ENCODE measurements at places on chromosomes 1 and 21.

DNA sequence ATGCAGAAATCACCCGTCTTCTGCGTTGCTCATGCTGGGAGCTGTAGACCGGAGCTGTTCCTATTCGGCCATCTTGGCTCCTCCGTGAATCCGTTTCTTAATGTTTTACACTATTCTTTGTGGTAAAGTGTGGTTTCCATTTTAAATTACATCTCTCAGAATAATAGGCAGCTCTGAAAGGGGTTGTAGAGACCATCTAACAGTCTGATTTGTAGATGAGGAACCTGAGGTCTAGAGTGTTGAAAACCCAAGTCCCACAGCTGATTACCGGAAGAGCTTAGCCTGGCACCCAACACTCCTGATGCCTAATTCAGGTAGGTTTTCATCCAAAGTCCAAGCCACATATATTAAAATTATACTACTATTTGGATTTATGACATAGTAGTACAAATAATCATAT is 144.0 kb downstream of the LEPR start:
- DNase-seq: no peak

GRCh38 chr1:33126411-33127000 is 45.6 kb downstream of the AZIN2 start:
- DNase-seq: no peak

DNA sequence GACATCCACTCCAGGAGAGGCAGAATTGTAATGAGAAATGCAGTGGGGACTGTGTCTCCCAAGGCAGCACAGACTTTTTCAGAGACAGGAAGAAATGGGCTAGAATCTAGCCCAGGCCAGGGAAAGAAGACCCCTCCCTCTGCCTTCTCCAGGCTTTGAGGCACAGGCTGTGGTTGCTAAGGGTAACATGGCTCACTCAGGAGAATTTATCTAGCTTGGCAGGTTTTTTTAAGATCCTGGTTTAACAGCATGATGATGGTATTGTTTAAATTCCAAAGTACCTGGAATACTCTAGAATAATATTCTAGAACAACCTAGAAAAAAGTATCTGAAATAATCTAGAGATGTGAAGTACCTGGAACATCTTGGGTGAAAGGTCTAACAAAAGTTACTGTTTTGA is 125.6 kb downstream of the URB2 start:
- no peak for DNase-seq

DNA sequence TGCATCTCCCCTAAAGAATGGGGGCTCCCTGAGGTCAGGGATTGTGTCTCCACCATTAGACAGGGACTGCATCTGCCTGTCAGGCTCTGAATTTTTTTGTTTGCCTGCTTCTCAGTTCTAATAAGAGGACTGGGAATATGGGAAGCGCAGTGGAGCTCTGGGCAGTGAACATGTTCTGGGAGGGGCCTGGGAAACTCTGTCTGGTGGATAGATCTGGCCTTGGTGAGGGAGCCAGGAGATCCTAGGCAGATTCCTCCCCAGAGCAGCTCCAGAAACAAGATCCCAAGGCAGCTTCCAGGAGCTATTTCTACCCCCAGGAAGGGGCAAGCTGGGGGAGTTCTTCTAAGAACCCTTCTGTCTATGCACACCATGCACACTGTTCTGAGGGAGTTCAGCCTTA is 12.6 kb upstream of the MYOG start:
- DNase-seq: no peak

DNA sequence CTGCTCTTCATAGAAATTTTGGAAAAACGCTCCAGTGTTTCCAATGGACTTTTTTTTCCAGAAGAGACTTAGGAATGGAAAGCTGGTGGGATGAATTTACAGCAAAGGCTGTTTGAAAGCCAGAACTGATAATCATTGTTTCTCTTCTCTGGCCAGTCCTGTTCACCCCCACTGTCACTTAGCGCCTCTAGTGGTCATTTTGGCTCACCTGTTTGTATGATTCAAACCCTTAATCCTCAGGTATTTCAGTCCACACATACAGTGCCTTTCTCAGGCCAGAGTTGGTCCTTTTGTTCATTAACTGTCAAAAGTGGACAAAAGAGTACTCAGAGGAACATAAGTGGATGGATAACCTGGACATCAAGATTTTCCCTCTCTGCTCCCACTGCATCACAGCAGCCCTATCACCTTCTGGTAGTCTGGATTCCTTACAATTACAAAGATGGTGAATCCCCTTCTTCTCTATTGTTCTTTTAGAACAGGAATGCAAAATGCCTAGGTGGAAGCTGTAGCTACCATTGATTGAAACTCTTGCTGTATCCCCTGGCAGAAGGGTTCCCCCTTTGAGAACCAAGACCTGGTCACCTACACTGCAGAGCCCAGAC is 177.6 kb upstream of the OLFM3 start:
- DNase-seq: no peak

DNA sequence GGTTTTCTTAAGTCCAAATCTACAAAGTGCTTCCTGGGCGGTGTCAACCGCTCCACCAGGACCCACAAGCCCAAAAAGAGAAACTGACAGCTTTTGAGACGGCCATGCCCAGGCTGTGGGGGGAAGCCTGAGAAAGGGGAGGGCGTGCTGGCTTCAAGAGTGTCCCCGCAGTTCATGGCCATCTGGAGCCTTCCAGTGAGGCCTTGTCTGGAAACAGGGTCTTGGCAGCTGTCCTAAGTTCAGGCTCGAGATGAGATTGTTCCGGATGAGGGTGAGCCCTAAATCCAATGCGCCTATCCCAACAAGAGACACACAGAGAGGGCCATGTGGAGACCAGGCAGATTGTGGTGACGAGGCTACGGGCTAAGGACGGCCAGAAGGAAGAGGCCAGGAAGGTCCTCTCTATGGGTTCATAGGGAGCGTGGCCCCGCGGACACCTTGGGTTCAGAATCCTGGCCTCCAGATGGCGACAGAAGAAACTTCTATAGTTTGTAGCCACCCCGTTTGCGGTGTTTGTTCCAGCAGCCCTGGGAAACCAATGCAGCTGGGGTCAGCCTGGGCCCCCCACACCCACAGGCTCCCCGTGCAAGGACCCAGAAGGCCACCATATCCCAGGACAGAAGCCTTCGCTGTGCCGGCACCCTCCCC is 70.2 kb downstream of the ARHGEF16 start:
- DNase-seq: no peak

DNA sequence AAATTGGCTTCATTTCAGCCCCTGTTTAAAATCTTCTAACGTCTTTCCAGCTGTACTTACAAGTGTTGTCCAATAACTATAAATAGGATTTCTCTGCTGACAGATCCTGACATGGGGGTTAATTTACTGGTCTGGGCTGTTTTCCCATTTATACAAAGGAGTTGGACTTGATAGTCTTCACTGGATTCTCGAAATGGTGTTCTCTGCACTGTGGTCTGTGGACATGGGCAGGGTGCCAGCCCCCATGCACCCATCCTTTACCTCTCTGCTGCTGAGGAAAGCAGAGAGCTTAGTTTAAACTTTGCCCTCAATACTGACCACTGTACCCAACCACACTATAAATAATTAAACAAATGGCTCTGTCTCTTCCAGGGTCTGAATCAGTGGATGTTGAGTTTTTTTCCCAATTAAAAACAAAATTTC is 5.2 kb downstream of the DIO1 start:
- no peak for DNase-seq

DNA sequence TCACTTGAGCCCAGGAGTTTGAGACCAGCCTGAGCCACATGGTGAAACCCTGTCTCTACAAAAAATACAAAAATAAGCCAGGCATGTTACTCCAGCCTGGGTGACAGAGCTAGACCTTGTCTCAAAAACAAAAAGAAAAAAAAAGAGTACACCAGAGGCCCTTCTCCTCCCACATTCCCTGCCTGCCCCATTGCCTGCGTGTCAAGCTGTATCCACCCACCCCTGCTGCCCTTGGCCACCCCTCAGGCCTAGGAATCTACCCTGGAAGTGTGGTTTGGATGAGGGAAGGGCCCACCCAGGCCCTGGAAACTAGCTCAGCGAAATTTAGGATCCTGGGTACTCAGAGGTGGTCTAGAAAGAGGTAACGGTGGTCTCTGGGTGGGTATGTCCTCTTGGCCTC is 25.7 kb upstream of the WASF2 start:
- no peak for DNase-seq

DNA sequence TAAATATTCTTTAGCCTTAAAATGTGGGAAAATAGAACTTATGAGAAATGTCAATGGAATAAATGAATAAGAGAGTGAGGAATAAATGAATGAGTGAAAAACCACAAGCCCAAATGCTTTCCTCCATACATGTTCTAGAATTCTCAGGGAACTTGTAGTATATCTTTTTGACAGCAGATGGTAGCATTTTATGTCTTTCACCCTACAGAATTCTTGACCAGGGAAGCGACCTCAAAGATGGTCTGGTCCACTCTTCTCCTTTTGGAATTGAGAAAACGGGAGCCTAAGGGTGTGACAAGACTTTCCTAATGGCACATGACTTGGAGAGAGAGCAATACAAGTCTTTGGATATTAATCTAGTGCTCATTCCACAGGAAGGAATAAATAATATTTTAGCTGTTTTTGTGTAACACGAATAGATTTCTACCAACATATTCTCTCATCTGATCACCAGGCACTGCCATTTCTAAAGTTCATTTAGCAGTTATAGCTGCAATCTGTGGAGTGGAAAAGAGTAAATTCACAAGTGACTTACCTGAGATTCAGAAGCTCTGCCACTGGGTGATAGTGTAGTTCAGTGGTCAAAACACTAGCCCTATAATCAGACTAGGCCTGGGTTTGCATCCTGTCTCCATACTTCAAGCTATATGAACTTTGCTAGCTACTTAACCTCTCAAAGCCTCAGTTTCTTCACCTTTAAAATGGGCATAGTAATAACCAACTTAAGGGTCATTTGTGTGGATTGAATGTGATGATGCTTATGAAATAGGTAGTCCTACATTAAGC is 15.0 kb upstream of the F5 start:
- DNase-seq: no peak

DNA sequence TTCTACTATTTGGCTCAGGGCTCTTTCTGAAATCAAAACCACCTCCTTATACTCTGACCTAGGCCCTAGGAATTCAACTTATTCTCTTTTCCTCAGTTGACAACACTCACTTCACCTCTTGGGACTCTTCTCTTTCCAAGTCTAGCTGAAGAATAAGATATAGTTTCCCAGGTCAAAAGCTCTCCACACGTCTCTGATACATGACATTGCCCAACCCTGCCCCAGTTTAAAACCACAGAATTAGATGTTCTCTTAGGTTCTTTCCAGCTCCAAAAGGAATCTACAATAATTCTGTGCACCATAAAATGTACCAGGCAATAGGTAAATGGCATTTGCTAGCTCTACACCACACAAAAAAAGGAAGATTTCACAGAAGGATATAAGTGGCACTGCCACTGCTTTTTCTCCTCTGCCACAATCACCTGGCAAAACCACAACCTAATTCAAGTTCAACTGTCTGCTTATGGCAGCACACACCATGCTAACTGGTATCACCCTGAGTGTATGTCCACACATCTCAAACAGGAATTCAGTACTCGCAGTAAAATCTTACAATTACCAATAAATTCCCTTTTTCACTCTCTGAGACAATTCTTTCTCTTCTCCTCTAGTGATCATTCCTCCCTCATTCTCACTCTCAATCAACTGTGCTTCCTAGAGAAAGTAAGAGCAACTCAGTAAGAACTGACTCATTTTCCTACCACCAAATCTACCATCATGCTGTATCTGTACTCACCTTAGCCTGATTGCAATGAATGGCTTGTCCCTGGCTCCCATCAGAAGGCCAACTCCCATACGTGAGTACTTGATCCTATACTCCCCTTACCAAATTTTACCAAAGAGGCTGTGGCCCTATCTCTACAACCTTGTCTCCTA is 27.3 kb downstream of the ZBTB8OS start:
- no peak for DNase-seq

DNA sequence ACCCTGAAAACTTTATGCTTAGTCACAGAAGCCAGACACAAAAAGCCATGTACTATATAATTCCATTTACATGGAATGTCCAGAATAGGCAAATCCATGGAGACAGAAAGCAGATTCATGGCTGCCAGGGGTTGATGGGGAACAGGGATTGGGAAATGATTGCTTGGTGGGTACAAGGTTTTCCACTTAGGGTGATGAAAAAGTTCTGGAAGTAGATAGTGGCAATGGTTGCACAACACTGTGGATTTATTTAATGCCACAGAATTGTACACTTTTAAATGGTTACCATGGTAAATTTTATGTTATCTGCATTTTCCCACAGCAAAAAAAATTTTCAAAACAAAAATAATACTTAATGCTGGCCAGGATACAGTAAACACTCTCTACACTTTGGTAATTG is 40.6 kb downstream of the ENAH start:
- no peak for DNase-seq

GRCh38 chr1:60280819-60281218 is 207.2 kb upstream of the C1orf87 start:
- DNase-seq: no peak

- no peak for DNase-seq
Measured at GRCh38 chr1:172399756-172400721, 20.4 kb upstream of the C1orf105 start.

- DNase-seq: no peak
Measured at GRCh38 chr1:70586046-70586445, 175.0 kb downstream of the CTH start.

- DNase-seq: no peak
Measured at GRCh38 chr1:23385119-23385621, 15.5 kb upstream of the ZNF436 start.

- no peak for DNase-seq
Measured at GRCh38 chr1:103024051-103024450, 84.3 kb downstream of the COL11A1 start.

DNA sequence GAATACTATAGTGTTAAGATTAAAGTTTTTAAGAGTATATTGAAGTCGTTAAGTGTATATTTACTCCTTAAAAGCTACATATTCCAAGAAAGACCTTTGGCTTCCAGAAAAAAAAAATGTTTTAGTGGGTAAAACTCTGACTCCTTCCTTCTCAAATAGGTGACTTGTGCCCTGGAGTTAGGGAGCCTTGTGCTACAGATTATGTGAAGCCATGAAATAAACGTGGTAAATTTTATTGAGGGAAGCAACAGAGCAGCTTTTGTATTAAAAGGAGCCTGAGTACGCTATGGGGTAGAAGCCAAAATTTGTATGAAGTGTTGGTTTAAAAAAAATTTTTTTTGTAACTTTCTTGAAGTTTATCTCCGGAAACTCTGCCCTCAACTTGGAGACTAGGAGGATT is 994 bp downstream of the RO60 start:
- no peak for DNase-seq

DNA sequence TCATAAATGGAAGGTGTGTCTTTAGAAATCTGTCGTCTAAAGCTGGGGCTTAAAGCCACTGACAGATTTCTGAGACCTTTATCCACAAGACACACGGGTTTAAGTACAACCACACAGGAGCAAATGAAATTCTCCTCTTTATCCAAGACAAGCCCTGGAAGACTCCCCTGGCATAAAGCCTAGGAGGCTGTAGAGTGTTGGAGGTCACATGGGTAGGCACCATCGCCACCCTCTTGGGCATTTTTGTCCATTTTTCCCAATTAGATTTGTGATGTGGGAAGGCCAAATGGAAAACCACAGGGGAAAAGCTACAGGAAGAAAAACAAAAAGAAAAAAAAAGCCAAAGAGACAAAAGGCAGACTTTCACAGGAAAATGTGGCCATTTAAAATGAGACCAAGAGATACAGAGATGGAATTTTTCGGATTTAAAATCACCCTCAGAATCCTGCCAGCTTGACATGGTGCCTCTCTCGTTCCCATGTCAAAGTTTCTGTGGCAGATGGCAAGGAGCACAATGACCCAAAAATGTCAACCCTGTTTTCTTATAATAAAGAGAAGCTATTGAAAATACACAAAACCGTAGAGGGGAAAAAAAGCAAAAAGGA is 91.9 kb downstream of the PLD5 start:
- no peak for DNase-seq

All from GM18507 (cell line).